ENCODE measurements at places on chromosomes 12 and 14.

- DNase-seq: no peak
These were observed 623.1 kb upstream of the LRFN5 start for GRCh38 chr14:40983604-40984003.

DNA sequence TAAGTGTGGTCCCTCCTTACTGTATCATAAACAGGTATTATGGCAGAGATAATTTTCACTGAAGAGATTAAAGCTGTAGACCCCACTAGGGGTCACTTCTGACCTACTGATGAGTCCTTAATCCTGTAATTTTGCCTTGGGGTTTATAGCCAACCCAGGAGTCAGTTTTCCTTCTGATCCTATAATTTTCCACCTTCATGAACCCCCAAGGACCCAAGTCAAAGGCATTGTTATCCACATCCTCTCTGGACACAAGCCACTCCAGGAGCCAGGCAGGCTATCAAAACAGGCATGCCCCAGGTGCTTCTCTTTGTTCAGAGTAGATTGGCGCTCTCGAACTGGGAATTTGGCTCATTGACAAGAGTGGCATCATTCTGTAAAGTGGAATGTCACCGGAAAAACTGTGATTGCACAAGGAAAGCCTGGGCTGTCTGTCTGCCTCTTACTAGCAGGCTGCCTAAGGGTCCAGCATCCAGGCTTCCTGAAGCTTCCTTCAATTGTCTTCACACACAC is 1523.2 kb upstream of the FLRT2 start:
- DNase-seq: peak; percentile 83

GRCh38 chr12:41288142-41288811 is 100.2 kb downstream of the PDZRN4 start:
- DNase-seq: peak; percentile 88

DNA sequence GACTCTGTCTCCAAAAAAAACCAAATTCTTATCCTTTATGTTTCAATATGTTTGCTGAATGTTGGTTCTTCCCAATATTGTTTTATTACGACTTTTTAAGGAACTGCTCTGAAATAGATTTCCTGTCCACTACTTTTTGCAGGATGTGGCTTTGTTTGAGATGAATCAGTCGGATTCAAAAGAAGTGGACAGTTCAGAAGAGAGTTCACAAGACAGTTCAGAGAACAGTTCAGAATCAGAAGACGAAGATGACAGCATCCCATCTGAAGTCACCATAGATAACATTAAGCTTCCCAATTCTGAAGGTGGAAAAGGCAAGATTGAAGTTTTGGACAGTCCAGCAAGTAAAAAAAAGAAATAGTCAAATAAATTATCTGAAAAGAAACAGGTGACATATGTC is 8.2 kb downstream of the NOPCHAP1 start:
- DNase-seq: no peak

DNA sequence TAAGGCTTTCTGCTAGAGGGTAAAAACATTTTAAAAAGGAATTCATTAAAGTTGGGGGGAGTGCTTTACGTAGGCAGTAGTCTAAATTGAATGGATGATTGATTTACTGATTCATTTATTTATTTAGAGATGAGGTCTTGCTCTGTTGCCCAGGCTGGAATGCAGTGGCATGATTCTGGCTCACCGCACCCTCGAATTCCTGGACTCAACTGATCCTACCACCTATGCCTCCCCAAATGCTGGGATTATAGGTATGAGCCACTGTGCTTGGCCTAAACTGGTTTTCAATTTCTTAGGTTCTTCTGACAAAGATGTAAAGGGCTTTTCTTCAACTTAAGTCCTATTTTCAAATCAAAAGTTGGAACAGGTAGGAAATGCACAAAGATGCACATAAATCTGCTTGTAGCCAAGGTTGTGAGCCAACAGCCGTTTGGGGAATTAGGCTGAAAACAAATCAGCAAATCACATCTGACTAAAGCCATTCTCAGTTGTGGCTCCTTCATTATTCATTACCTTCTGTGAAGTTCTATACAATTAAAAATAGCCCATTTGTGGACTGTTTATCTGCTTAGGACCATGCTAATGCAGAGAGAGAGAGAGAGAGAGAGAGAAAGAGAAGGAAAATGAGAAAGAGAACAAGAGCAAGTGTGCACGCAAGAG is 218.0 kb downstream of the PPM1H start:
- DNase-seq: no peak

GRCh38 chr14:103653805-103654204 is 24.8 kb downstream of the KLC1 start:
- no peak for DNase-seq

GRCh38 chr14:23895480-23895879 is 58.1 kb upstream of the DHRS4 start:
- peak; percentile 8 for DNase-seq

DNA sequence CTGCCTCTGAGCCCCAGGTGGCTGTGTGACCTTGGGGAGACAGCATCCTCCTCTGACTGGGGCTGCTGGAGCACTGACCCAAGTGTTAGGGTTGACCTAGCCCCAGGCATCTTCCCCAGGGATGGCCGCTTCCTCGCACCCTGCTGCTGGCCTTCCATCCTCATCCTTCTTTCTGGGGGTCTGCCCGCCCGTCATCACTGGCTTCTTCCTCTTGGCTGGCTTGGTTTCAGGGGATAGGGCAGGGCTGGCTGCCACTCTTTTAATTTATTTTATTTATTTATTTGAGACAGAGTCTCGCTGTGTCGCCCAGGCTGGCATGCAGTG is 3.5 kb downstream of the TEDC1 start:
- DNase-seq: no peak

- no peak for DNase-seq
These were observed 69.8 kb downstream of the OSBPL8 start for GRCh38 chr12:76489737-76490136.

GRCh38 chr14:72675126-72675525 is 218.8 kb downstream of the DPF3 start:
- DNase-seq: no peak

DNA sequence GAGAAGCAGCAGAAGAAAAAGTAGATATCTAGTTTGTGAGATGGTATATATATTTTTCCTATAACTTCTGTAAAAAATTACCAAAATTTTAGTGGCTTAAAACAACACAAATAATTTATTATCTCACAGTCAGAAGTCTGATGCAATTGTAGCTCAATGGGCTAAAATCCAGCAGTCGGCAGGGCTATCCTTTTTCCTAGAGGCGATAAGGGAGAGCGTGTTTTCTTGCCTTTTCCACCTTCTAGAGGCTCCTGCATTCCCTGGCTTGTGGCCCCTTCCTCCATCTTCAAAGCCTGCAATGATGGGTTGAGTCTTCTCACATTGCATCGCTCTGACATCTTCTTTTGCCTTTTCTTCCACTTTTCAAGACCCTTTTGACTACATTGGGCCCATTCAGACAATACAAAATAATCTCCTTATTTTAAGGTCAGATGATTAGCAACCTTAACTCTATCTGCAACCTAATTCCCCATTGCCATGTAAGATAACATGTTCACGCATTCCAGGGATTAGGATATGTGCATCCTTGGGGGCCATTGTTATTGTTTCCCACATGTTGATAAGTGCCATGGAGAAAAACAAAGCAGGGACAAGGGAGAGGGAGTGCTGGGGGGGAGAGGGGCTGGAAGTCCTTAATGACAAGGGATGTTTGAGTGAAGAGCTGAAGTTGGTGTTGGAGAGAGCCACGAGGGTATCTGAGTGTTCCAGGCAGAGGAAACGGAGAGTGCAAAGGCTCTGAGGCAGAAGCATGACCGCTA is 13.8 kb upstream of the DDX47 start:
- no peak for DNase-seq
